ENCODE measurements at places on chromosomes 6 and 20.

DNA sequence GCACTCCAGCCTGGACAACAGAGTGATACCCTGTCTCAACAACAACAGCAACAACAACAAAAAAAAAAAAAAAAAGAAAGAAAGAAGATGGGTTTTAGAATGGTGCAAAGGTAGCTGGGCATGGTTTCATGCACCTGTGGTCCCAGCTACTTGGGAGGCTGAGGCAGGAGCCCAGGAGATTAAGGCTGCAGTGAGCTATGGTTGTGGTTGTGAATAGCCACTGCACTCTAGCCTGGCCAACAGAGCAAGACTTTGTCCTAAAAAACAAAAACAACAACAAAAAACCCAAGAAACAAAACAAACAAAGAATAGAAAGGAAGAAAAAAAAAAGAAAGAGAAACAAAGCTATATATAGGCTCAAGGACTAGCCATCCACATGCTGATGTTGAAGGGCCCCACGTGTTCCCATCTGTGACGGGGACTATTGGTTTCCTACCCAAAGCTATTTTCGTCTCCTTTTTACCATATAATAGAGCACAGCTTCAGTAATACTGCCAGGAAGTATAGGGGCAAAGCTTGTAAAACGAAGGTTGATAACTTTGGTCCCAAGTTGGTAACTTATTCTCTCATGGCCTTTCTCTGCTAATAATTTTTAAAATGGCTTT is 7.9 kb upstream of the EEF1E1 start:
- DNase-seq, result no peak

DNA sequence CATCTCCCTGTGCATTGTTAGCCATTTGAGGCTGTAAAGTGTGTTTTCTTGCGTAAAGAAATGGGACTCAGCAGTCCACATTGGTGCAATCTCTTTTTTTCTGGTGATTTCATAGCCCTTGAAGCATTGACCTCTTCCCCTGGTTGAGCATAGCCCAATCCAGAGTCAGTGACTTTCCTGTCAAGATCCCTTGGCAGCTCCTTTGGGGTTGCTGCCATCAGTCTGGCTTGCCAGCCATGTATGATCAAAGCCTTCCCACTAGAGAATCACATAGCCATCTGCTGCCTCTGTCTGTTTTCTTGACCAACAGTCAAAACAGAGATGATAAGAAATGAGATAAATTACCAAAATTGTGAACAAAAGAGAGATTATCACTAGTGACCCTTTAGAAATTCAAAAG is 19.6 kb downstream of the HLA-A start:
- DNase-seq, result no peak

GRCh38 chr6:21085211-21085610 is 508.3 kb upstream of the SOX4 start:
- no peak for DNase-seq

DNA sequence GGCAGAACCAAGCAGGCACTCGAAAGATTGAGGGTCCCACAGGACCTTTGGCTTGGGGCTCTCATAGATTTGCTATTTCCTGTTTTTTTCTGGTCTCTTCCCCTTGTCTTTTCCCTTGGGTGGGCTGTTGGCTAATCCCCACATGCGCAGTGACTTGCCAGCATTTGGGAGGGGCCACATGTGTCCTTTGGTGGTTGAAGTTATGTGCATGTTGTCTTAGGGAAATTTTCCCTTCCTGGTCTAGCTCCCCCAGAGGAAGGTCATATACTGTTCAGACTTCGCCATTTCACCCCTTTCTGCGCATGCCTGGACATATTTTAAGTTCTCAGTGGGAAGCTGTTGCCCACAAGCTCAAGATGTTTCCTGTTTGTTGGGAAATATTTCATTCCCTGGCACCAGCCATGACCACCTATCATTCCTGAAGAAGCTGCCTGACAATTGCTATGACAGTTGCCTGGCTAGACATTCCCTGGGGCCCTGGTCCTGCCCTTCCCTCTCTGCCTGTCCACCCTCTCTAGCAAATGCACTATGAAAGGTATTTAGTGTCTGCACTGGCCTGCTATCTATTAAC is 156.2 kb upstream of the THBS2 start:
- DNase-seq, result no peak

- DNase-seq, result no peak
These were observed 35.3 kb downstream of the GRM4 start for GRCh38 chr6:34110610-34111009.

GRCh38 chr6:160106701-160107100 is 14.9 kb upstream of the SLC22A1 start:
- DNase-seq, result no peak

- no peak for DNase-seq
These were observed 1.7 kb upstream of the EHMT2 start for GRCh38 chr6:31899215-31899614.

DNA sequence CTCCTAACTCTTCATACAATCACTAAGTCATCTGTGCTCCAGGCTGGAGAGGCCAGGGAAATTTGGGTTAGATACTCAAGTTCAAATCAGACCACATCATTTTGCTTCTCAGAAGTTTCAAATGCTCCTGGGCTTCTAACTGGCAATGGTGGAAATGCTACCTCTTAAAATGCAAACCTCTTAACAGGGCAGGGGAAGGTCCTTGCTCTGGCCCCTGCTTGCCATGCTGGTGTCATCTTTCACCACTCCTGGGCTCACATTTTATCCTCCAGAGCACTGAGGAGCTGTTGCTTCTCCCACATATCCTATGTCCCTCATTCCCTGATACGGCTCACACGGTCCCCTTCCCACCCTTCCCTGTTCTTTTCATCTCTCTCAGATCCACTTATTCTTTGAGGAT is 41.8 kb upstream of the NT5E start:
- DNase-seq, result no peak

DNA sequence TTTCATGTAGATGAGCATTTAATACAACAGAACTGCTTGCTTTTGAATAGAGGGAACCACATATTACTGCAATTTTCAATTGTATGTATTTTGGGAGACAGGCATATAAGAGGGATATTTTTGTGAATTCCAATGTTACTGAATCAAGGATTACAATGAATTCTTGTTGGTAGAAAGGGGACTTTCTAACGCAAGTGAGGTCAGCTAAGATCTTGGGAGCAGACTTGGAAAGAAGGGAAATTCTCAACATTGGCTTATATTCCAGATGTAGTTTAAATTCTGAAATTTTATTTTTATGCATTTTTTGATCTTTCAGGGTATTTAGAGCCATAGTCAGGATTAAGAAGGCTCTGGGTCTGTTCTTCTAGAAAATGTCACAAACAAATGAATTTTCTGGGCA is 43.3 kb upstream of the CTAGE9 start:
- DNase-seq, result no peak

DNA sequence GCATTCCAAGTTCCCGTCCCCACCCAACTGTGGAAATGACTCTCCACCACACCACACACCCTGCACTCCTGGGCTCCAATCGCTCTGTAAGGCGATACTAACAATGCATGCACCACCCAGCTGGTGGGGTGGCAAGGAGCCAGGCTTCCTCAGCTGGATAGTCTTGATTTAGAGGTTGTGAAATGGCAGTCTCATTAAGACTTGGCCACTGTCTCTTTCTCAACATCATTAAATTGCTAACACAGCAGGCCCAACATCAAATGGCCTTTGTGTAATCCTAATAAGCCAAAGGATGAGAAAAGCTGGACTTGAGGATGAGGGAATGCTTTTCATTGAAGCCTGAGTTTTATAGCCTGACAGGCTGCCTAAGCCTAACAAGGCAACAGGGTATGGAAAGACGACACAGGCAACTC is 223.7 kb downstream of the GMDS start:
- DNase-seq, result no peak

DNA sequence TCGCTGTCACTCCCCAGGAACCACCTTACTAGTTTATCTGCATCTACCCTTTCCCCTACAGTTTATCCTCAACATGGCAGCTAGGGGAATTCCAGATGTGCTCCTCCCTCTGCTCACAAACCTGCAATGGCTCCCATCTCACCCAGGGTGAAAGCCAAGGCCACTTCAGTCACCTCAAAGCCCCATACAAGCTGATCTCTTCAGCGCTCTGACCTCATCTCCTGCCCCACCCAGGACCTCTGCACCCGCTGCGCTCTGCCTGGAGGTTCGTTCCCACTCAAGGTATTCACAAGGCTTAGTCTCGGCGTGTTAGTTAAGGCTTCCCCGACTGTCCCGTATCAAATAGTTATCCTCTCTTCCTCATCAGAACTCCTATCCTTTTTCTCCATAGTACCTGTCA is 28.6 kb upstream of the SPDEF start:
- no peak for DNase-seq

GRCh38 chr6:150029749-150030148 is 4.4 kb upstream of the RAET1L start:
- no peak for DNase-seq

GRCh38 chr6:146336191-146336590 is 207.4 kb upstream of the RAB32 start:
- no peak for DNase-seq

GRCh38 chr6:159931846-159932245 is 37.0 kb upstream of the IGF2R start:
- DNase-seq, result no peak

DNA sequence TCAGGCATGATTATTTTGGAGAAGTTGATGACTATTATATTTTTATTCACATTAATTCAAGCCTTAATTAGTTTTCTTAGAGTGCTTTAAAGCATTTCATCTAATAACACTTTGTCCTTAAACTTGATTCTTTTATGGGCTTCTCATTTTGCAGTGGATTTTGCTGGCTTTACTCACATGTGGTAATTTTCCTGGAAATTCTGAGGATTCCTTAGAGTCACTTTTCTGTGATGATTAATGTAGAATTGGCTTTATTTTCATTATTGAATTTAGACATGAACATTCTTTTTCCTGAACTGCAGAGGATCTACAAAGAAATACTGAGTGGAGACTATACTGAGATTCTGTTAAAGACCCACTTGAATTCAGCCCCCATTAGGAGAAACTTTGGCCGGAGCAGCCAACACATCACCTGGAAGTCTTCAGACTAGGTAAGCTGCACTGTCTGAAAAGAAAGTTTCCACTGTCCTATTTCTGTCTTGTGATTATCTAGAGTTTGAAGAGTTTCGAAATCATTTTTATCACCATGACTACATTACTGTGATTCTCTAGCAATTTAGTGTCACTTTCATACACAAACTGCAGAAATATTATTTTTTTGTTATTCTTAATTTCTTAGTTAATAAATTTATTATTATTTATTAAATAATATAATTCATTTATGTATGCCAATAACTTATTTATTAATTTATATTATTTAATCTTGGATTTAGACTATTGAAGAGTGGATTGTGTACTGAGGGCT is 1.9 kb downstream of the RFPL4B start:
- DNase-seq, result no peak

GRCh38 chr6:111683157-111683556 is 77.5 kb upstream of the TRAF3IP2 start:
- no peak for DNase-seq

DNA sequence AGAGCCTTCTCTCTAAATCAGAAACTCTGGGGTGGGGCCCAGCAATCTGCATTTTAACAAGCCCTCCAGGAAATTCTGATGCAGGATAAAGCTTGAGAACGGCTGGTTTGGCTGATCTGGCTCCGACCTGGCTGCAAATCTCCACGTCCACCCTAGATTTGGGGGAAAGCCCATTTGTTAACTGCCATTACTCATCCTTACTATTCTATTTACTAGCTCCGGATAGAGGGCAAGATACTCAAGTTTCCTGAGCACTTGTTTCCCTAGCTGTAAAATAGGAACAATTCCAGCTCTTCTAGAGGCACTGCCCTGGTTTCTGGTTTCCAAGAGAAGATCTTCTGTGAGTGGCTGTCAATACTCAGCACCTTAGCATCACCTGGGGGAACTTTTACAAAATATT is 44.4 kb downstream of the DAAM2 start:
- DNase-seq, result no peak

GRCh38 chr6:4383910-4384638 is 248.7 kb upstream of the ECI2 start:
- no peak for DNase-seq

DNA sequence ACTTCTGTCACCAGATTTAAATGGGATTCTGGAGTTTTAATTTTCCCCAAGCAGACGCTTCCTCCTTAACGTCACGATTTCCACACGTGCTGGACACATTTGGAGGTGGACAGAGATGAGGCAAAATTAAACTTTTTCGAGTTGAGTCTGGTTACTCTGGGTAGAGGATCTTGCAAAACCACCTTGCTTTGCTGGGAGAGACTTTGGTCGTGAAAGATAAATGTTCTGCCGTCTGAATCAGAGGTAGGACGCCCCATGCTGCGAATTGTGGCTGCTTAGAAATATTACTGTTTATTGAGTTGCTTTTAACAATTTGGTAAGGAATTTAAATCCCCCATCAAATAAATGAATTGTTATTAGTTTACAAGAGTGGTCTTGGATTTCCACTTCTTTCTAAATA is 46.8 kb downstream of the CTCFL start:
- no peak for DNase-seq

DNA sequence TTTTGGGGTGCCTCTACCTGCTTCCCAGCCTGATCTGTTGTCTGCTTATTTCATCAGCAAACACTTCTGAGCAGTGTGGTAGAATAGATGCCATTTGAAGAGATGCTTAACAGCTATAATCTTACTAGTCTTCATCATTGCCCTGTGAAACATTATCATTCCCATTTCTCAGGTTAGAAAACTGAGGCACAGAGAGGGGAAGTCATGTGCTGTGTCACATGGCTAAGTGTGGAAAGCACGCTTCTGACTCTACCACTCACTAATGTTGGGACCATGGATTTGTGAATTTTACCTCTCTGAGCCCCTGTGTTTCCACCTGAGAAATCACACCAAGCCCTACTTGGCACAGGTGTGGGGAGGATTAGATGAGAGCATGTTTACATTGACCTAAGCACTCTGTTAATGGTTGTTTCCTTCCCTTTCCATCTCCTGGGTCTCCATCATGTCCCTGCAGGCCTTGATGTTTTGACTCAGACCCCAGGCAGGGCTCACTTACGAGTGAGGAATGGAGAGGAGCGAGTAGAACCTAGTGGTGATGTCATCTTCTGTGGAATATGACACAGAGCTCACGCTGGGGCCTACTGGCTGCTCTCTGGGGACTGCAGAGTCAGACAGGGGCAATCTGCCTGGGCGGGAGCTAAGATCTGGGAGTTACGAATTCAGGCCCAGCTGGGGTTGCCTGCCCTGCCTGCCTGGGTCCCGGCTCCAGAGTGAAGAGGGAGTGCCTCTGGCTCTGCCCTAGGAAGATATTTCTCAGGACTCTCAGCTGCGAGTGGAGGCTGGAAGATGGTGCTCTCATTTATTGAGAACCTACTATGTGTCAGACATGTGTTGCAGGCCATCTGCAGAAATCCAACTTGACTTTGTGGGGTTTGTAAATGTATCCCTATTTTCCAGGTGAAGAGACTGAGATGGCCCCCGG is 64.3 kb downstream of the CDH22 start:
- no peak for DNase-seq

GRCh38 chr20:25258476-25258805 is 10.6 kb downstream of the PYGB start:
- no peak for DNase-seq

GRCh38 chr6:96917098-96917497 is 7.4 kb upstream of the KLHL32 start:
- no peak for DNase-seq

DNA sequence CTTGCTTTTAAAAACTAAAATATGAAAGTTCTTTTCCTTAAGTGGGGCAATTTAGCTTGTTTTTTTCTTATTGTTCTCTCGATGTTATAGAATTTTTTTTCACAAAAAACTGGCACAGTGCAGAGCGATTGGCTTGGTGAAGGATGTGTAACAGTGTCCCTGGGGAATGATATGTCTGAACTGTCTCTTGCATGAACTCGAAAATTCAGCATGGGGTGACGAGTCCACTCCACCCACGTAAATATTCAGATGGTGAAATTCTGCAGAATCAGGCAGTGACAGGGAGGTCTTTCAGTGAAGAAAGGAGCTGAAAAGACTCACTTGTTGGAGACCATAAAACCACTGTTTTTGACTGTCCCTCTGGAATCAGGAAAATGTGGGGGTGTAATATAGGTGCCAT is 505.3 kb downstream of the MMUT start:
- no peak for DNase-seq

Data from kidney epithelial cell (primary cell).